NCI-H345 (cell line): ENCODE measurements at places on chromosomes 2 and 18.

- peak; percentile 73 for DNase-seq
Measured at GRCh38 chr18:27713738-27714095, 463.2 kb downstream of the CDH2 start.

- no peak for DNase-seq
Measured at GRCh38 chr2:174122185-174122584, 126.1 kb downstream of the OLA1 start.

- no peak for DNase-seq
Measured at GRCh38 chr18:2935438-2936192, 77.3 kb downstream of the LPIN2 start.

- no peak for DNase-seq
Measured at GRCh38 chr2:166184789-166185188, 57.0 kb upstream of the SCN1A start.

- no peak for DNase-seq
Measured at GRCh38 chr2:10500601-10501361, 52.7 kb upstream of the ODC1 start.

- DNase-seq: no peak
Measured at GRCh38 chr2:37553411-37554154, 117.9 kb downstream of the CDC42EP3 start.
